Left lung (tissue), 14 donors: ENCODE measurements at places on chromosomes 13 and 19.

DNA sequence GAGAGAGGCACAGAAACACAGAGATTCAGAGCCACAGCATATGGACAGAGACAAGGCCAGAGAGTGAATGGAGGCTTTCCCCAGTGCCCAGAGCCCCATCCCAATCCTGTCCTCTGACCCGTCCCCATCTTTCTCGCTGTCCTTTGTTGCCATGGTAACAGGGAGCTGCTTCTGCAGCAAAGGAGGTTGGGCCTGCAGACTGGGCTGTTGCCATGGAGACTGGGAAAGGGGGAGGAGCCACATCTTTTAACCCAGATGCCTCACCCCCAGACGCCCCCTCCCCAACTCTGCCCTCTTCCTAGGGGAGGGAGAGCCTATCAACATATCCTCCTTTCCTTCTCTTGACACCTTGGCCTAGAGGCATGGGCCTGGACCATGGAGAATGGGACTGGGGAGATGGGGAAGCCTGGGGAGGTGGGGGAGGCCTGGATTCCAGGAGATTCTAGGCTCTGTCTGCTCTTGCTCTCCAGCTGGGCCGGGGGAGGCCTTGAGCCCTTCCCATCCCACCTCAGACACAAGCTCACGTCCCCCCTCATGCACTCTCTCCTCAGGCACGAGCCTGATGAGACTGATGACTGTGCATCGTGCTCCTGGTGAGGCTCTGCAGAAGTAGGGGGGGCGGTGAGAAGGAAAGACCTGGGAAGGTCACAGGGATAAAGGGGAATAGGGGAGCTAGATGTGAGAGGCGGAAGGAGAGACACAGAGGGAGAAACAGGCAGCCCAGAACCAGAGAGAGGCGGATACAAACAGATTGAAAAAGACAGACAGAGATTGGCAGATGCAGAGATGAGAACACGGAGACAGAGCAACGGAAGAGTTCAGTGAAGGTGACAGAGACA lies 2.1 kb upstream of the ATP1A3 start:
- DNase-seq, result no peak

DNA sequence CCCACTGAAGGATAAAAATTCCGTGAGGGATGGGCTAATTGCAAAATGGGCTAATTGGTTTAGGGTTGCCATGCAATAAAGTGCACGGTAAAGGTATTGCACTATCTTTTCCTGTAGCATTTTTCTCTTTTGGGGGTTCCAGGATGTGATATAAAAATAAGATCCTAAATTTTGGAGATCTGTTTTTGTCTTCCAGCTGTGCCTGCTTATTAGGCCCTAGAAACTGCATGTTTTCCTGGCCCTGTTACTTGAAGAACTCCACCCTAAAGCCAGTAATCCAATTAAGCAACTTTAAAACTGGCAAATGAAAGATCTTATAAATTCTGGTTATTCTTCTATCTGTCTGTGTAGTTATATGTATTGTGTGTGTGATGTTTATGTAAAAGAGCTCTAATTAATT lies 2489.6 kb downstream of the PCDH9 start:
- no peak for DNase-seq

GRCh38 chr13:27997904-27998522 lies 9.5 kb upstream of the URAD start:
- DNase-seq, result no peak

DNA sequence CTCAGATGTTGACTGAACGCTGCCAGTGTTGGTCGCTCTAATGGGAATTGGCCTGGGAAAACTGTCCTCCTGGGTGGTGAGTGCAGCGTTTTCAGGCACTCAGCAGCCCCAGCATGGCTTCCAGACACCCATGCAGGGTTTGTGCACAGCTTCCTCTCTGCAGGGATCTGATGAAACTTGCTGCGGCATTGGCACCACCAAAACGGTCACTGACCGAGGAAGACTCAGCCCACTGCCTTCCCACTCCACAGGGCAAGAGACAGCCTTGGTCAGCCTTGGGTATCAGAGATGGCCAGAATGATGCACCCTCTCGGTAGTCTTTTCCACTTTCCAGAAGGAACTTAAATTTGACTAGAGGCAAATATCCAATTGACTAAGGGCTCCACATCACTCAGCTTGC lies 398.9 kb downstream of the IRS2 start:
- DNase-seq, result no peak

DNA sequence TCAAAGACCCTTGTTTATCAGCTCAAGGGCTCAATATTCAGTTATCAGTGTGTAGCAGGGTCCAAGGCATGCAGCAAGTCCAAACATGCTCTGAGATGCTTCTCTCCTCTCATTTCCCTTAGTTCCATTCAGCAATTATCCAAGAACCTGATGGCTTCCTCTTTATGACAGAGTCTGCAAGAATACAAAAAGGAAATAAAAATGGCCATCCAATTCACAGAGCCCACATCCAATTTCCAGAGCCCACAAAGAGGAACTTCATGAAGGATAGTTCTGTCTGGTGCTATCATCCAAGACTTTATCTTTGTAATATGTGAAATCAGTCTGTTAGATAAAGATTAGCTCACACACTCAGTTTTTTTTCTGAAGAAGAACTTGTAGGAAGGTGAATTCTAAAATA lies 217.2 kb downstream of the LACC1 start:
- DNase-seq, result no peak

DNA sequence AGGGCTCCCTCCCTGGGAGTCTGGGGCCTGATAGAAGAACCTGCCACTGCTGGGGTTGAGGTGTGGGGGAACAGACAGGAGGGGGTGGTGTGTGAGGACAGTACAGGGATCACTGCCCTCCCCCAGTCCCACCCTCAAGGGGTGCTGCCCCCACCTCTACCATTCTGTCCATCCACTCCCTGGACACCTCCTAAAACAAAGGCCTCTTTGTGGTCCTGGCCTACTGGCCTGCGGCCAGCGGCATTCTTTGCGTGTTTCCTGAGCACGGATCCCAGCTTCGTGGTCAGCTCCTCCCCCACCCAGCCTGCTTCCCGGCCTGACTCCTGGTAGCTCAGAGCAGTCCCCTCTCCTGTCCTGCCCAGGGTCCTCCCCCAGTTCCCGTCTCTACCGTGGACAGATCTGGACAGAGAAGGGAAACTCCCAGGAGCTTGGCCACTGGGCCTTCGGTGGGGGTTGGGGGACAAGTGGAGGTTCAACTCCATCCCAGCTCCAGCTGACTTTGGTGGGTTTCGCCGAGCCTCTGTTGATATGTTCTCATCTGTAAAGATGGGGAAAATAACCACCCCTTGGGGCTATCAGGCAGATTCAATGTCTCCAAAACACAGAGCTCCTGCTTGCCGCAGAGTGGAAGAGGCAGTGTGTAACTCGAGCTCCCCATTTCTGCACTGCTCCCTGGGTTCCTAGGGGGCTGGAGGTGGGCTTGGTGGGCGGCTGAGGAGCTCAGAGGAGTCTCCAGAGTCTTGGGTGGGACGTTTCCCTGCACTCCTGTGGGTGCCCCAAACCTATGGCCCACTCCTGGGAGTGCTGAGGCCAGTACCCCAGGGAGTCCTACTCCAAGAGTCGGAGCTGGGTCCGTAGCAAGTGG lies 48.7 kb downstream of the LYL1 start:
- DNase-seq, result peak; percentile 91

- DNase-seq, result peak; percentile 97
These were observed at the start of gene PRKD2 for GRCh38 chr19:46717034-46717715. Gene PRKD2 (minus strand): TSS chr19:46717114. CDS start chr19:46716370, 744 bp downstream.

DNA sequence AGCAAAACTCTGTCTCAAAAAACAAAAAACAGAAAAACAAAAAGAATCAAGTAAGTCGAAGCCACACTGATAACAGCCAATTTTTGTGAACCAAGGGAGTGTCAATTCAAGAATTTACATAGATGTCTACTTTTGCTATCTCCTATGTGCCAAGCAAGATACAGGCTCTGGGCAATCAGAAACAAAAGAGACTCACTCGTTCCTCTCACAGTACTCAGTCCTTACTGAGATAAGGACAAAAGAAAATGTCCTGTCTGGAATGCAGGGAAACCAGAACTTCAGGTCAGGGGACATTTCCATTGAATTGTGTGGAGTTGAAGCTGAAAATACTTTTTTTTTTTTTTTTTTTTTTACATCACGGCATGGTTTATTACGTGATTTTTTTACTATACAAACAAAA lies 53.0 kb downstream of the NLRP12 start:
- peak; percentile 22 for DNase-seq

GRCh38 chr19:6373813-6374108 lies 1.2 kb downstream of the ALKBH7 start:
- DNase-seq, result no peak

DNA sequence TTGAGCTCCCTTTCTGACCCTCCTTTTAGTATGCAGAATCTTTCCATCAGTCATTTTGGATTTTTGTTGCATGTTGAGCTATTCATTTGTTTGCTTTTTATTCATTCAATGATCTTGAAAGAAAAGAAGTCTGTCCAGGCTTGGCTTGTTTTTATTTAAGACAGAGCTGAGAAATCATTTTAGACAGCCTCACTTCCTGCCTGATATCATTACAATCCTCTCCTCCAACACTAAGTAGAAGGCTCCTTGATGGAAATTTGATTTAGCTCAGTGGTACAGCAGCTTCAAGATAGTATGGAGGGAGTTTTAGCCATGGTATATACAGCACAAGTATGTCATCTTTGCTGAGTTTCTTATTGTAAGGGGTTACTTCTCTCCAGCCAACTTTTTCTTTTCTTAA lies 28.4 kb downstream of the MBNL2 start:
- DNase-seq, result no peak

DNA sequence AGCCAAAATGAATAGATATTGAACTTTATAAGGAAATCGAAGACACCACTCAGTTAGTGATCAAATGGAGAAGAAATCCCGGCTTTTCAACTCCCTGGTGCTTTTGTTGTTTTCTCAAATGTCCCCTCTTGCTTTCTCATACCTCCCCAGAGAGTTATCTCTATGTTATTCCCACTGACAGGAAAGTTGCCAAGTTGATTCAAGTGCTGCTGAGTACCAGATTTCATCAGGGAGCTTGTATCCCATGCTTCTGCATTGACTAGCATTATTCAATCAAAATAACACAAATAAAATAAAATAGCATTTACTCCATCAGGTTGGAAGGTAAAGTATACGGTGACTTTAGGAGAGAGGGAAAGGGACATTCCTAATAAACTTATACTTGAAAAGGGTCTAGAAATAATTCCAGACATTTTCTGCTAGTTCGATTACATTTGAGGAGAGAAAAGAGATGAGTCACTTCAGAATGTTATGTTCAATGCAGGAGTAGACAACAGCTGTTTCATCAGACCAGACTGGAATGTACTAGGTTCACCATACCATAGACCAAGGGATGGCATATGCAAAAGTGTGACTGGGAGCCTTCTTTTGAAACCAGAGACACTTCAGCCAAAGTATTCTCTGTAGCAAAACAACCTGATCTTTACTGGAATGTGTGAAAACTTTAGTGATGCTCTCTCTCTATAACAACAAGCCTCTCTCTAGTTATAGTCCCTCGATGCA lies 397.8 kb downstream of the FGF14 start:
- DNase-seq, result no peak

GRCh38 chr19:46718157-46718933 lies 1.4 kb upstream of the PRKD2 start:
- no peak for DNase-seq

DNA sequence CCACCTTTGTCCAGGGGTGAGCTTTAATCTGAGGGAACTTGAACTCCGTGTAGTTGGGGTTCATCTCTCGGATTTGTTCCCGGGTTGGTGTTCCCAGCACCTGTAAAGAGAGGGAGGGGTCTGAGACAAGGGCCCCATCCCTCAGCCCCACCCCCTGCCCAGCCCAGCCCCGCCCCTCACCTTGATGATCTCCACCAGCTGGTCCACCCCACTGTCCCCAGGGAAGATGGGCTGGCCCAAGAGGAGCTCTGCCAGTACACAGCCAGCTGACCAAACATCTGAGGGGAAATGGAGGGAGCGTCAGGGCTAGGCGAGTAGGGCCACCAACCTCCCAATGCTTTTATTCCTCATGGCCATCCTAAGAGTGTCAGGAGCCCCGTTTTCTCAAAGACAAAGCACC lies 9.3 kb downstream of the GSK3A start:
- DNase-seq, result peak; percentile 23

- no peak for DNase-seq
These were observed 61.5 kb downstream of the GJA3 start for GRCh38 chr13:20099319-20099718.

GRCh38 chr13:110713981-110714796 lies 689 bp downstream of the ING1 start:
- DNase-seq, result peak; percentile 89

DNA sequence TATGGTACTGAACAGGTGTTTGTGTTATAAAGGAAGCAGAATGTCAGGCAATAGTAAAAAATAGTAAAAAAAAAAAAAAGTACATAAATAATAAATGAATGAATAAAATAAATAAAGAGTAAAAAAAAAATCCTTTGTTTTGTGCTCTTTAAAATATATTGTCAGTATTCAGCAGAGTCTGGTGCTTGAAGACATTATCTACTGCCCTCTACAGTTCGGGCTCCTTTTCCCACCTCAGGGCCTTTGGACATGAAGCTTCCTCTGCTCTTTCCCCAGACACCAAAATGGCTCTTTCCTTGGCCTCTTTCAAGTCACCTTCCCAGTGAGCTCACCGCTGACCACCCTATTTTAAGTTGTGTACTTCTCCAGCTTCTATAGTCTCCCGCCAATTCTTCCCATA lies 137.5 kb downstream of the TNFRSF19 start:
- no peak for DNase-seq

GRCh38 chr19:36136964-36137686 lies 2.7 kb upstream of the CAPNS1 start:
- DNase-seq, result peak; percentile 83

- DNase-seq, result no peak
These were observed 20.1 kb downstream of the RYR1 start for GRCh38 chr19:38453596-38453995.

DNA sequence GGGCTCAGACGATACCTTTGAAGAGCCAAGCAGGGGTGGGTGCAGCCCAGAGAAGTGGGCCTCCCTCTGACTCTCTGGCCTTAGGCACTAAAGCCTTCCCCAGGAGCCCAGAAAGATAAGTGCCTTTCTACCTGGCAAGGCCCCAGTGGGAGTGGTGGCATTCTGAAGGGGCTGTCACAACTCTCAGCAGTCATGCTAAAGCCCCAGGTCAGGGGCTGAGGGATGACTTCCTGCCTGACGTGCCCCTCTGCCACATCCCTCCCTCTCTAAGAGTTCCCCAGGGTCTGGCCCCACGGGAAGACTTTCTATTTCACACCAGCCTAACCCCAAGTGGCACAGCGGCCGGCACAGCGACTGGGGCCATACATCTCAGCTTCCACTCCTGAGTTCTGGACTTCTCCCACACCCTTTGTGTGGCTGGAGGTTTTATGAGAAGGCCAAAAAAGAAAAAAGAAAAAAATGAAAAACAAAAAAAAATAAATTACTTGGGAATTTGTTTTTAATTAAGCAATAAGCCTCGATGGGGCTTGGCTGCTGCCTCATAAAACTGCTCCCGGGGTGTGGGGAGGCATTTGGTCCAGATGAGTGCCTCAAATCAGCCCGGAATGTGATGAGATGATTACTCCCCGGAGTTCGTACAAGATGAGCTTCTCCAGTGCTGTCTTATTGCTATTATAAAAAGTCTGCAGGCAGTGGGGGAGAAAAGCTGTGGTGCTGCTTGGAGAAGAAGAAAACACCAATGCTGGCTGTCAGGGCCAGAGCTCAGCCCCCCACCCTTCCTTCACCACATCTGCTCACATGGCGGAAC lies 28.5 kb upstream of the PLEKHF1 start:
- DNase-seq, result peak; percentile 9

GRCh38 chr13:98927951-98928927 lies 49.6 kb downstream of the DOCK9 start:
- DNase-seq, result no peak

- DNase-seq, result no peak
These were observed 123.3 kb downstream of the RAB20 start for GRCh38 chr13:110438211-110438610.
